ENCODE measurements at places on chromosomes 4 and X. TPM values are rescaled to one million over a fixed set of nuclear protein-coding genes. Genes with fewer than 3 reads are reported as not detected.

The EMCN gene
- 31.8 TPM for total RNA-seq

The PASD1 gene
- not detected for total RNA-seq

The ACOT9 gene
- total RNA-seq: 44.5 TPM

The CT45A3 gene
- total RNA-seq: not detected

The LRIT3 gene
- total RNA-seq: not detected

Measured in Right ventricle myocardium superior (tissue), 1 donor.